ENCODE measurements at places on chromosomes 4 and X. TPM values are rescaled to one million over a fixed set of nuclear protein-coding genes. Genes with fewer than 3 reads are reported as not detected.

Gene RNF128
- total RNA-seq: 1.2 TPM

Gene ARMCX2
- 123 TPM for total RNA-seq

Gene MAGEE2
- not detected for total RNA-seq

Gene SH3RF1
- 58.1 TPM for total RNA-seq

Gene TTC29
- total RNA-seq: not detected
